ENCODE measurements at places on chromosomes 16 and 17. TPM values are rescaled to one million over a fixed set of nuclear protein-coding genes. Genes with fewer than 3 reads are reported as not detected.

DNA sequence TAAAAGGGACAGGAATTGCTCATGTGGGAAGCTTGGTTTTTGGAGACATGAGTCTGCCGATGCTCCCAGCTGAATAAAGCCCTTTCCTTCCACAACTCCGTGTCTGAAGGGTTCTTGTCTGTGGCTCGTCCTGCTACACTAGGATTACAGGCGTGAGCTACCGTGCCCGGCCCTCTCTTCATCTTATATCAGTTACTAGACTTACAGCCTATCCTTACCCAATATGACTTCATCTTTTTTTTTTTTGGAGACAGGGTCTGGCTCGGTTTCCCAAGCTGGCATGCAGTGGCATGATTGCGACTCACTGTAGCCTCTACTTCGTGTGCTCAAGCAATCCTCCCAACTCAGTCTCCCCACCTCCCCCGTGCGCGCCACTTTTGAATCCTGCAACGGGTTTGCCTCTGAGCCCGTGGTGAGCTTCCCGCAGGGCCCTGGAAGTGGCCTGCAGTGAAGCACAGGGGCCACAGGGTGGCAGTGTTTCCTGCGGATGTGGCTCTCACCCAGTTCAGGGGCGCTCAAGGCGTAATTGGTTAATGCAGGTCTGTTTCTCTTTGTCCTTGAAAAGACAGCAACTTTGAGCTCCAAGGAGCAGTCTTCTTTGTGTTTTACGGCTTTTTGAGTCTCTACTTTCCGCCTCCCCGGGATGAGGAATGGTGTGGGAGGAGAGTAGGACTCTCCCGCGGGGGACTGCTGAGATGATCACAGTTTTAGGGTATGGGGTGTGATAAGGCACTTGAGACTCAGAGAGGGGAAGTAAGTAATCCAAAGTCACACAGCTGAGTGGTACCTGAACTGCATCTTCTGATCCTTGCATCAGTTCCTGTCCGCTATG, 22.7 kb upstream of the GPRC5B start:
- peaks cover 3% of the 10 kb centered on the region for H3K4me1 ChIP-seq
- H3K27me3 ChIP-seq, result no peaks in the 10 kb centered on the region
- H3K36me3 ChIP-seq, result no peaks in the 10 kb centered on the region
- peak overlapping the region; percentile 20 for H3K4me3 ChIP-seq
- H3K27ac ChIP-seq, result no peak overlapping the region

GRCh38 chr17:37117373-37118142, 168.8 kb downstream of the AATF start:
- H3K4me3 ChIP-seq, result no peak overlapping the region
- no peak for DNase-seq
- H3K4me1 ChIP-seq, result no peaks in the 10 kb centered on the region
- no peaks in the 10 kb centered on the region for H3K27me3 ChIP-seq
- peaks cover 17% of the 10 kb centered on the region for H3K36me3 ChIP-seq

Gene GSDMA
- total RNA-seq, result 1.2 TPM

Gene KRTAP3-1
- not detected for total RNA-seq

Gene CACNG1
- total RNA-seq, result not detected

All from thoracic aorta (tissue), 2 donors.